Omental fat pad (tissue), 4 donors: ENCODE measurements at places on chromosomes 13 and 19. TPM values are rescaled to one million over a fixed set of nuclear protein-coding genes. Genes with fewer than 3 reads are reported as not detected.

GRCh38 chr19:21699197-21699596, 68.2 kb downstream of the ZNF100 start:
- no peak for DNase-seq

GRCh38 chr13:112450118-112450903, 74.2 kb downstream of the SPACA7 start:
- DNase-seq = no peak

DNA sequence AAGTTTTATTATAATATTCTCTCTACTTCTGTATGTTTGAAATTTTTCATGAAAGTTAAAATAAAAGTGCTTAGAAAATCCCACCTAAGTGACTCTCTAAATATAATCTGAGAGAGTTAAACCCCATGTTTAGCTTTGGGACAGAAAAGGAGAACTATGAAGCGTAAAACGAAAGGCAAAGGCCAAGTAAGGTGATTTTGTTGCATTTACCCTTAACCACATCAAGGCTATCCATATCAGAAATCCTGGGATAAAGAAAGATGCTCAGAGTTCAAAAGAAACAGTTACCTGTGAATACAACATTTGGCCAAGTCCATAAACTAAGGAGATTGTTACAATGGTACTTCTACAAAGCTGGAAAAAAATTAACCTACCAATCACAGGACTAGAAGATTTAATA, 31.3 kb downstream of the UBL3 start:
- DNase-seq = no peak

- no peak for DNase-seq
Measured at GRCh38 chr13:32413284-32413683, 14.6 kb downstream of the N4BP2L1 start.

DNA sequence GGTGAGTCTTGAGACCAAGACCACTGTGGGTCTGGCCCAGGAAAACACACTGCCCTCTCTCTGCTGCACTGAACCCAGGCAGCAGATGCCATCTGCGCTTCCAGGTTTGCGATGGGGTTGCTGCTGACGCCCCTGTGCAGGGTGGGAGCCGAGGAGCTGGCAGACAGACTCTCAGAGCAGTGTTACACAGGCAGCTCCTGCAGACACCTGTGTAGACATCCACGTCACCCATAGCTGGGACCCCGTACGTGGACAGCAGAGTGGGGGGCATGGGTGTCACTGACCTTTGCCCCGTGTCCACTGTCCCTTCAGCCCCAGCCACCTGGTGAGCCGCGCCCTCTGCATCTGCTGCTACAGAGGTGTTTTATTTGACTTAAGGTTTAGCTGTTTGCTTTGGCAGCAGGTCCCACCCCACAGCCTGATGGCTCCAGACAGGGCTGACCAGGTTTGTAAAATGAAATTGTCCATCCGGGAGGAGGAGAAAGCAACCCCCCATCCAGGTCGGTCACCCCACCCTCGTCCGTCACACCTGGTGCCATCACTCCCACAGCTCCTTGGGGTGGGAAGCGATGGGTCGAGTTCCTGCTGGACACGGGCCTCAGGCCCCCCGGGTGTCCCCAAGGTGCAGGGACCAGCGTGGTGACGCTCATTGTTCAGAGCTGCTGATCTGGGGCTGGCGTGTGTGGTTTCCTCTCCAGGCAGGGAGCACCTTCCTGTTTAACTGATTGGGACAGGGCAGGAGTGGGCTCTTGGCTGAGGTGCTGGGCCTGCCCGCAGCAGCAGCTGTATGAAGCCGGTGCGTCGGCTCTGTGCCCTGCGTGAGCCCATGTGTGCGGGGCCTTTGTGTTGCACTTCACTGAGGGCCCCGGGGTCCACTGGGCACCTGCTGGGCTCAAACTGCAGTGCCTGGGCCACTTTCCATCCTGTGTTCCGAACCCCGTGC, 28.4 kb downstream of the MCF2L start:
- DNase-seq = no peak

DNA sequence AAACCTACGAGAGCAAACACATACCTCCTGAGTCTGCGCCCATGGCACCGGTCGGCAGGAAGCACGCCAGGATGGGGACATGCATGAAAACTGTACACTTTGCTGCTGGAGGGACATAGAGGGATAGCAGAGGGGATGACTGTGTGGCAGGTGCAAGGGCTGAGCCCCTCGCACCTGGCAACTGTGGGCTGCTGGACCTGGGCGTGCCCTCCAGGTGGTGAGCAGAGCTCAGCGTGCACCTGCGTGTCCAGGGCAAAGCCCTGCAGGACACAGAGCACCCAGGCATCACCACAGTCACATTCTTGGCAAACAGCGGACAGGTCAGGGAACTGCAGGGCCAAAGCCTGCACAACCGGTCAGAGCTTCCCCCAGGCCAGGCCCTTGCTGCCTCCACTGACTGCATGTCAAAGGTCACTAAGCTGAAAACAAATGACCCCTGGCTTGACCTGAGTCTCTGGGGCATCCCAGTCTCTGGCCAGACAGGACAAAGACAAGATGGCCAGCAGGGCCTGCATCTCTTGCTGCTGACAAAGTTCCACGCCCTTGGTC, 9.0 kb upstream of the ISYNA1 start:
- DNase-seq = no peak

DNA sequence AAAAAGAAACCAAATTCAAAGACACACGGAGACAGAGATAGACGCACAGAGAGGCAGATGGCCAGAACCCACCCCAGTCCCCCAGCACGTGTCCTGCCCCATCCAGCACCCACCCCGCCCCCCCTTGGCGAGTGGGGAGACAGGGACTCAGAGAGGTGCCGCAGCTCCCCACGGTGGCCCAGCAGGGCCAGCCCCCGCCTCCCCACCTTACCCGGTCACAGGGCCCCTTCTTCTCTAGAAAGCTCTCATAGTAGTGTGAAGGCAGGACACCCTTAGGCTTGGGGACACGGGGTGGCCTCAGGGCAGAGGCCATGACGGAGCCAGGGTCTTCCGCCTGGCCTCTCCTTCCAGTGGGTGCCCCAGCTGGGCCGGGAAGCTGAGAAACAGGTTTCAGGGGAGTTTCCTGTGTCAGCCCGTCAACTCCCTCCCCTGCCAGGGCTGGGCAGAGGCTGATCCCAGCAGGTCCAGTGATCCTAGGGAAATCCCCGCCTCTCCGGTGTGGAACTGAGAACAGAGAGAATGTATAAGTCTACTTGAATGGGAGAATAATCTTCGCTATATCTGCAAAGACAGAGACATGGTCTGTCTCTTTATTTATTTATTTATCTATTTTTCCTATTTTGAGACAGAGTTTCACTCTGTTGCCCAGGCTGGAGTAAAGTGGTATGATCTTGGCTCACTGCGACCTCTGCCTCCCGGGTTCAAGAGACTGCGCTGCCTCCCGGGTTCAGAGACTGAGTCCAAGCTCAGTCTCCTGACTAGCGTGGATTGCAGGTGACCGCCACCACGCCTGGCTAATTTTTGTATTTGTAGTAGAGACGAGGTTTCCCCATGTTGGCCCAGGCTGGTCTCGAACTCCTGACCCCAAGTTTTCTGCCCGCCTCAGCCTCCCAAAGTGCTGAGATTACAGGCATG, at the start of gene STAP2:
STAP2 (minus strand) TSS at position 387 of the 915 bp plus-strand sequence; CDS start at position 313, 74 bp downstream.
- no peak for DNase-seq

CLC gene
- not detected for total RNA-seq

DNA sequence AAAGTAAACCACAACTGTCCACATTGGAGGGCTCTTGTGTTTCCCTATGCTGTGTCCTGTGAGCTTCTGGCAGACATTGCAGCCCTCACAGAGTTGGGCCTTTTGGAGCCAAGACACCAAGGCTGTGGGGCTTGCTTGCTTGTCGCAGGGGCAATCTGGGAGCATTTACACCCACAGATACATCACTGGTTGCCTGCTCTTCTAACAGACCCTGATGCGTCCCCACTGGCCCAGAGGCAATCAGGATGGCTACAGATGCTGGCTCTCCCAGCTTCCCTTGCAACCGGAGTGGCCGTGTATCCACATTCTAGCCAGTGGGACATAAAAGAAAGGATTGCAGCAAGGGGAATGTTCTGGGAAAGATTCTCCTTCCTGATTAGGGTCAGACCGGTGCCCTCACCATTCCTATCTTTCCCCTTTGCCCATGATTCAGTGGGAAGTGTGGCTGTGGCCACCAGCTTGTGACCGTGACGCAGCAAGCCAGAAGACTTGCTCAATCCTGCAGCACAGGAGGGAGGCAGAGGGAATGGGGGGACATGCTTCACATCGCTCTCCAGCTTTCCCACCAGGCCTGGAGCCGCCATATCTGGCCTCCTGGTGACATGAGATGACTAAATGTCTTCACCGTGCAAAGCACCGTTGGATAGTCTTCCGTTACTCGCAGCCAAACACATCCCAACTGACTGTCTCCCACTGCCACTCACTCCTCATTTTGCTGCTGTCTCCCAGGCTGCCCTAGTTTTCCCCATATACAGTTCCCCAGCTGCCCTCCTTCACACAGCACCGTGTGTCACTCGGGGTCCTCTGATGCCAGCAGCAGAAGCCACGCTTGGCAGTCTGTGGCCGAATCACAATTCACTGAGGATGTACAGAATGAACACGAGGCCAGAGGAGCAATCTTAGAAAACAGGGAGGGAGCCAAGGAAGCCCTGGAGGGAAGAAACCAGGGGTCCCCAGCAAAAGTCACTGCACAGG, 151.0 kb downstream of the DPF1 start:
- no peak for DNase-seq

- DNase-seq = no peak
Measured at GRCh38 chr19:23481043-23481442, 85.8 kb upstream of the ZNF91 start.

- no peak for DNase-seq
Measured at GRCh38 chr13:85771856-85772255, 27.4 kb downstream of the SLITRK6 start.

GRCh38 chr13:103794526-103794925, 728.3 kb upstream of the SLC10A2 start:
- no peak for DNase-seq

DNA sequence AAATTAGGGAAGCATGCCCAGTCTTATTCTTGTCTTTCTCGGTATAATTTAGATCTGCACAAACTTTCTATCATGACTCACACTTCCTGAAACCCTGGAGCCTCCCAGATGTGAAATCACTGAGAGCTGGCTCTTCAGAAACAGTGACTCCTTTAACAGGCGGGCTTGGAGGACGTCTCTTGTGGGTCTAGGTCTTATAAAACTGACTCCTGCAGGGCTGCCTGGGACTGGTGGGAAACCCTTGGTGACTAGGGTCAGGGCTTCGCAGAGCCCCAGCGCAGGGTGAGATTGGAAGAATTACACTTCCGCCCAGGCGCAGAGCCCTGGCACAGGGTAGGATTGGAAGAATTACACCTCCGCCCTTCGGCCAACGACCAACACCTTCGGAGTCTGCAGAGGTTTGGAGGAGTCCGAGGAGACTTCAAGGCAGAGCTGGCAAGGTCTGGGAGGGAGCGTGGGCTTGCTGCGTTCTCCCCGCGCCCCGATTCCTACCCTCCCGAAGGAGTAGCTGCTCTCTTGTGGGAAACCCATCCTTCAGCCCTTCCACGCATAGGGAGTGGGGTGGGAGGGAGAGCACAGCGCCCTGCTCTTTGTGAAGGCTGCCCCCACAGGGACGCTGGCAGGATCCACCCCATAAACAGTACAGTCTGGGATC, 43.4 kb upstream of the MAP3K10 start:
- no peak for DNase-seq

GRCh38 chr13:44266305-44266704, 107.3 kb upstream of the SERP2 start:
- DNase-seq = no peak

DNA sequence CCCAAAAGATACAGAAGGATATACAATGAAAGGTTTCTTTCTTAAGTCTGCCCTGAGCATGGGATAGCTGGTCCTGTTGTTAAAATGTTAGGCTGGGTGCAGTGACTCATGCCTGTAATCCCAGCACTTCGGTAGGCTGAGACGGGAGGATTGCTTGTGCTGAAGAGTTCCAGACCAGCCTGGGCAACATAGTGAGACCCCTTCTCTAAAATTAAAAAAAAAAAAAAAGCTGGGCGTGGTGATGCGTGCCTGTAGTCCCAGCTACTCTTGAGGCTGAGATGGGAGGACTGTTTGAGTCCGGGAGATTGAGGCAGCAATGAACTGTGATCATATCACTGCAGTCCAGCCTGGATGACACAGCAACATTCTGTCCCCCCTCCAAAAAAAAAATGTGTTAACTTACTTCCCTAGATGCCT, 52.5 kb upstream of the SHKBP1 start:
- no peak for DNase-seq

TEKTIP1 gene
- total RNA-seq = 1.4 TPM

- DNase-seq = no peak
Measured at GRCh38 chr19:43774103-43774939, 6.5 kb downstream of the KCNN4 start.

GRCh38 chr13:82827724-82828123, 1054.5 kb downstream of the SLITRK1 start:
- DNase-seq = no peak

DNA sequence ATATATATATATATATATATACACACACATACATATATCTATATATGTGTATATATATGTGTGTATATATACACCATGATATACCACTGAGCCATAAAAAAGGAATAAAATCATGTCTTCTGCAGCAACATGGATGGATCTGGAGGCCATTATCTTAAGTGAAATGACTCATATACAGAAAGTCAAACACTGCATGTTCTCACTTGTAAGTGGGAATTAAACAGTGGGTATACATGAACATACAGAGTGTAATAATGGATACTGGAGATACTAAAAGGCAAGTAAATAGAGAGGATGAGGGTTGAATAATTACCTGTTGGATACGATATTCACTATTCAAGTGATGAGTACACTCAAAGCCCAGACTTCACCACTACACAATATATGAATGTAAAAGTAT, 332.6 kb downstream of the SLITRK1 start:
- no peak for DNase-seq

DNA sequence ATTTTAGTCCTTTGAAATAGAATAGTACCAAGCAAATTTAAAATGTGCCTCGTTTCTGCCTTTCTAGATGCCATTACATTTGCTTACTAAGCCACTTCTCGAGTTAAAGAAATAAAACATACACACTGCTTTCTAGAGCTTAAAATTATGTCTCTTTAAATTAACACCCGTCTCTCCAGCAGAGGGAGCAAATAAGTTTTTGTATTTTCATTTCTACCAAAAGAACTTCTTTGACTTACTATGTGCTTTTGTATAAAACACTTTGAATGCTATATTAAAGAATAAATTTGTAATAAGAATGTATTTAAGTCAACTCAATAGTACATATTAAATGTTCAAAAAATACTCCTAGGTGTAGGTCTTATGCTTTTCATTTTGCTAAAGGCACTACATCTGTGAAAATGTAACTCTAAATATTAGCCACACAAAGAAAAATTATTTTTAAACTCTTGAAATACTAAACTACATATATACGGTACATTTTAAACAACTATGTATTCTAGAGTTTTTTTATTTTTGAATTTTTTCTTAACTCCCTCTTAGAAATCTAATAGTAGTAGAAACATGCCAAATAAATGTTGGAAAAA, 269.3 kb upstream of the MIR17HG start:
- DNase-seq = no peak
